HuH-7 (cell line): ENCODE measurements at places on chromosomes 1 and 21.

GRCh38 chr1:21547876-21548275 is 38.7 kb downstream of the ALPL start:
- no peak for DNase-seq

DNA sequence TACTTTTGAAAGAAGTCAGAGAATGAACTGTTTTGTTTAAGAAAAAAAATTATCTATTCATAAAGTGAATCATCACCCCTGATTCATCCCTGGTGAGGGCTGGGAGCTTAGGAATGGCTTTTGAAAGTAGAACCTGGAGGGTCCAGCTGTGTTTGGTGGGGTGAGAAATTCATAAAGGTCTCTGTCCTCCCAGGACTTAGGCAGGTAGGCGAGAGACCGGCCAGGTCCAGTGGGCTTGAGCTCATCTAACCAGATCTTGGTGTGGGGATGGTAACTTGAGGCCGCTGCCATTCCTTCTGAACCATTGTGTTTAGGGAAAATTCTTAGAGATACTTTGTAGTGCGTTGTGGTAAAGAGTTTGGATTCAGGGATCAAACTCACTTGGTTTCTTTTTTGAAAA is 156.8 kb upstream of the TNR start:
- no peak for DNase-seq

DNA sequence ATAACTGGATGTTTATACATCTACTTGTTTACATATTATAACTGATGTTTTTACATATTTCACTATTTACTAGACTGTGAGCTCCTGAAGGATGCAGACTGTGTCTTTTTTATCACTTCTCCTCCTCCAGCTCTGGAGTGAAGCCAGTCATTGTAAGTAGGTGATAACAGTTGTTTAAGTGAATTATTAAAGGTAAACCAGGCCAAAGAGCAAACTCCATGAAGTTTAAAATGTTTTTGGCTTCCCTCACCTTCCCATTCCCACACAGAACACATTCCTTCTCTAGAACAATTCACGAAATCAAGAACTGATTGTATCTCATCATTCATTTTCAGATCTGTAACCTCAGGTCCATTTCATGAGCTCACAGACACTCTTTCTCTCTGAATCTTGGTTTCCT is 98.3 kb downstream of the DAB1 start:
- no peak for DNase-seq

DNA sequence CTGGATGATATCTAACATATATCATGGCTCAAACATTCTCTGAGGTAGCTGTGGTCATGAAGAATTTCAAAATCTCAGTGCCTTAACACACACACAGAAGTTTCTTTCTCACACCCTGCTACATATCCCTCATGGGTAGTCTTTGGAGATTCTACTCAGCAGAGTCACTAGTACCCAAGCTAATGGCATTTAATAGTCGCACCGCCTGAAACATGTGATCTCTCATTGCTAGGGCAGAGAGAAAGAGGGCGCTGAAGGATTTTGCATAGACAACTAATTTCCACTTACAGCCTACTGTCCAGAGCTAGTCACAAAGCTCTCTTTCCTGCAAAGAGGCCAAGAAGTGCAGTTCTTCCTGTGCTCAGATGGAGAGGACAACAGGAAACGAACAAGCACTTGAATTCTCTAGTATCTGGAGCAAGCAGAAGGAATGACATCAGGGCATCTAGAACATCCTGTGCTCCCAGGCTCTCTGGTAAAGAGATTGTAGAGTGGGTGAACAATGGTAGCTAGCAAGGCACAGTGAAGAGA is 183.4 kb upstream of the PTBP2 start:
- DNase-seq = peak; percentile 2

GRCh38 chr1:223264983-223265908 is 98.7 kb downstream of the SUSD4 start:
- no peak for DNase-seq
